NCI-H2081 treated with DMSO at 0.1 percent for 48 hours (cell line): ENCODE measurements at places on chromosomes 2 and 18.
A peak's percentile ranks its signal among the peaks of the same experiment; 100 is the strongest.

- no peak for DNase-seq
Observed at GRCh38 chr2:186653511-186653910, 40.3 kb upstream of the FAM171B start.

GRCh38 chr2:168614172-168615018, 158.3 kb downstream of the CERS6 start:
- no peak for DNase-seq

DNA sequence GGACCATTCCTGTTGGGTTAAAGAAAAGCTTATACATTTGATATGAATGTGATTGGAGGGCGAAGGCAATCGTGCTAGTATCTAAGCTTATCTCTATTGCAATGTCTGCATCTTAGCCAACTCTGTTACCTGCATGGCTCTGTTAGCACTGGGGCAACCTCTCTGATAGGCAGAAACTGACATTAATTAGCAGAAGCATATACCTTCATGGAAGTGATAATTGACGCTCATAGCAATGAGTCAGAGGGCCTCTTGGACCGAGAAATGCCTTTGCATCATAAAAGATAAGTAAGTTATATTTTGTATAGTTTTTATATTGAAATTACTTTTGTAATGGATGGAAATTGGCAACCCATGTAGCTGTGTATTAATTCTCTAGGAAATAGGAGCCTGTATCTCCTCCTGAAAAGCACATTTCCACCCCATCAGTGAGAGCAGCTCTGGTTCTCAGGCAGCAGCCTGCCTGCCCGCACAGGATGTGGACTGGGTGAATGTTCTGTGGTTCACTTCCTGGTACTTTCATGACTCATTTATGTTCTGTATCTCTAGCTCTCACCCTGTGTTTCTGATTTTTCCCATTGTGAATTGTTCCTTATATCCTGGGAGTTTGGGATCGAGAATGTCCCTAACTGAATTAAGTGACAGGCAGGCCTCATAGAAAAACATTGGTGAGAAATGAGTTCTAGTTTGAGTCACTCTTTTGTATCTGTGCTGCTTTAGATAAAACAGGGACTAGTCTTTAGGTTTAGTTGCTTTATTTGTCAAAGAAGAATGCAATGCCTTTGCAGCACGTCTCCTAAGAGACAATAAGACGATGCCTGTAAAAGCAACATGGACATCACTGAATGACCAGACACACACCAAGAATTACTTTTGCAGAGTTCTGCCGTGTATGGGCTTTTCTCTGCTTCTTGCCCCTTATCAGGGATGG, 344.9 kb downstream of the DCDC2C start:
- DNase-seq: no peak

DNA sequence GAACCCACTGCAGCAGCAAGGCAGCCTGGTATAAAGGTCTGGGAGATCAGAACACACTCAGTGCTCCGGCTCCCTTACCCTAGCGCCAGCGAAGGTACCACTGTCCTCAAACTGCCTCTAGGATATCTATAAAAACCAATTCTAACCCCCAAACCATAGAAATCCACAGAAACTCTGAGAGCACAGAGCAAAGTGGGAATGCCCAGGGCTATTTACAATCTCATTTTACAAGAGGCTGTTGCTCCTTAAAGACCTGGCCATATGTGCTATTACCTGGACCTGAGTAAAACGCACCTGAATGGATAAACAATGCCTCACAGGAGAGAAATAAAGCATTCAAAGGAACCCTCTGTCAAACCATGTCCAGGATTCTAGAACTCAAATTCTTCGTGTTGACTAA, 4.3 kb downstream of the STK39 start:
- no peak for DNase-seq

DNA sequence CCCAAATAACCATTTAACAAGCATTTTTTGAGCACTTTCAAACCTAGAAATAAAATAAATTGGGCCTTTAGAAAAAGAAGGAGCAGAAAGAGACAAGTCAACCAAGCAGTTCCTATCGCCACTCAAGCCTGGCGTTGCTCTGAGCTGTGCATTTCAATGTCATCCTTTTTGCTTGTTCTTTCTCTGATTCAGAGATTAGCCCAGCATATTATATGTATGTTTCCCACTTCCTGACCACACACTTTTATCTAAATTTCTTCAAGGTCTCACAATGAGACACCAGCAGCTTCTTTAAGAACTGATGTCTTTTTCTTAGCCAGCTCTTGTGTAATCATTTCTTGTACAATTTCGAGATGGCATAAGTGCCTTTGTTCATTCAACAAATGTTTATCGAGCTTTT, 344.5 kb upstream of the ID2 start:
- DNase-seq: no peak

DNA sequence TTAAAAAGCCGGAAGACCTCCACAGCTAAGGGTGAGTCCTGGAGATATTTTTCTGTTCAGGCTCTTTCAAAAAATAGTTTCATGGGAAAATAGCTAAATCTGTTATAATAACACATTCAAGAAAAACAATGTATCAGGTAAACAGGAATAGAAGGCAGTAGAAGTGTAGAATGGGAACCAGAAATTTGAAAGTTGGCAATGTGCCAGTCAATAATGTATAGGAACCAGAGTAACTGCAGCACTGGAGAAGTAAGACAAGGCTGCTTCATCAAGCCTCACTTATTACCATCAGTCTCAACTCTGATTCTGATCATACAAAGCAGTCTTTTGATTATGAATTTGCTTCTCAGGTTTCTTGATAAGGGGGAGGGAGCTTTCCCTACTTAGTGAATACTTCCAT, 81.4 kb upstream of the VRK2 start:
- no peak for DNase-seq

DNA sequence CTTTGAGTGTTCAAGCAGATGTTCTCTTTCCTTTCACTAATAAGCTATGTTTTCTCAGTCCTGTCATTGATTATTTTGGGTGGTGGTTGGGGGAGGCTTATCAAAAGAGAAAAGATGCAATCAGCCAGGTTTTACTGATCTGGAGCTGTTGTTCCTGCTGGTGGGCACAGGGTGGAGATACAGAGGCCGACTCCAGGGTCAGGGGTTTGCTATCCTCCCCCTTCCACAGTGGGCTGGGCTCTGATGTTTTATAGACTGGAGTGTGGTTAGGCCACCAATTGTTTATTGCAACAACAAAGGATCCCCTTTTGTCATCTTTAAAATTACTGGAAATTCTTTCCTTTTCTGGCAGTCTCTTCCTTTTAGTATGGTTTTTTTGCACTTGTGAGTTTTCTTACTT, 120.5 kb downstream of the TANC1 start:
- no peak for DNase-seq

DNA sequence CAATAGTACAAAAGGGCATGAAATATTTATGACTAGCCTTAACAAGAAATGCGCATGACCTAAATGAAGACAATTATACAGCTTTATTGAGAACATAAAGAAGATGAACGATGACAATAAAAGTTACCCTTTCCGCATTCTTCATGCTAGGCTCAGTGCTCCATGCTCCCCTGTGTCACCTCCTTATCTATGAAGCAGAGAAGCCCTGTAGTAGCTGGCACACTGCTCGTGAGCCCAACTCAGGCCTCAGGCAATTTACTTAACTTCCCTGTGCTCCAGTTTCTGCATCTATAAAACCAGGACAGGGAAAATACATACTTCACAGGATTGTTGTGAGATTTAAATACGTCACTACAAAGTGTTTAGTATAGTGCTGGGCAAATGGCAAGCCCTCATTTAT, 34.5 kb upstream of the NABP1 start:
- DNase-seq: no peak

GRCh38 chr2:60954139-60954538, 63.4 kb upstream of the PEX13 start:
- DNase-seq: no peak

- no peak for DNase-seq
Observed at GRCh38 chr2:39107156-39107555, 13.7 kb downstream of the SOS1 start.

- no peak for DNase-seq
Observed at GRCh38 chr2:424306-425171, 136.6 kb upstream of the ALKAL2 start.

GRCh38 chr18:23226391-23226790, 91.1 kb downstream of the CABLES1 start:
- no peak for DNase-seq

- no peak for DNase-seq
Observed at GRCh38 chr2:233433794-233434193, 79.5 kb downstream of the DGKD start.

- DNase-seq: peak; percentile 94
Observed at GRCh38 chr2:108632332-108633160, 86.7 kb upstream of the RANBP2 start.

DNA sequence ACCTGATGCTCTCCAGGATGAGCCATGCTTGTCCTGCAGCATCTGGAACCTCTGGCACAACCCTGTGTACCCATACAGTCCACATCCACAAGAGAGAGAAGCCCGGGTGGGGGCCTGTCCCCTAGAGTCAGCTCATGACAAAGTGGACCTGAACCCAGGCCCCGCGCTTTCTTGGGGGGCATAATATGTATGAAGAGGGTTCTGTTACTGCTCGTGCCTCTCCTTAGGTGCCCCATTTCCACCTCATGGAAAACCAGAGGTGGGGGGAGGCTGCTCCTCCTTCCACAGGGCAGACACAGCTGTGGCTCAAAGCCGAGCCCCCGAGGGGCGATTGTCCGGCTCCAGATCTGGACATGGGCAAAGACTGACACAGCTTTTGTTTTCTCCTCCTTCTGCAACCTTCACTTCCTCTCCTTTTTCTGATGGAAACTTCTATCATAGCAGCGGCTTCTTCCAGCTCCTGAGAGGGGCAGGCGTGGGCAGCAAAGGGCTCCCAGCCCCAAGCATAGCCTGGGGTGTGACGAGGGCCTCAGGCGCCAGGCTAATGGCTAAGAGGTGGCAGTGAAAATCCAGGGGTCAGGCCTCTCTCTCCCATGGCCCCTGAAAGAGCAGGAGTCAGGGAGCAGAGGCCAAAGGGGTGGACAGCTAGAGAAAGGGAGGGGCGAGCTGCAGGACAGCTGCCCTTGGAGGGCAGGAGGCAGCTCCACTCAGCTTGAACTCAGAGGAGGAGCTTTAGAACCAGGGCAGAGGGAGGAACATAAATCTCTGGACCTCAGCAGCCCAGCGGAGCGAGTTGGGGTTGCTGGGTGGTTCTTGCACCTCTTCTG, 155.5 kb downstream of the ZFP36L2 start:
- DNase-seq: no peak

DNA sequence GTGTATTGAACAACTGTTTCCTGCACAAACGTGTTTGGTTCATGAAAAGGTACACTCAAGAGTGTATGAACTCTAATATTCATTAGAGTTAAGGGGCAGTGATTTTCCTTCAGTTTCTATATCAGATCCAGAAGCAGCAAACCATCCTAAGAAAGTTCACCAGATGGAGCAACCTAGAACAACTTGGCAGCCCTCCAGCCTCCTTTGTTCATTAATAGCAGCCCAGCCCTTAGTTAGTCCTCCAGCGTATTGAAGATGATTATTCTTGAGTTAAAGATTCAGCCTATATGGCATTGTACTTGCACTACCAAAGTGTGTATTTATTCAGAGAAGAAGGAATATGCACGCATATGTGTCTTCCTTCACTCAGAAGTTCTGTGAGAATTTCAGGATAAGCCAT, 365.5 kb downstream of the SETBP1 start:
- DNase-seq: no peak

- DNase-seq: no peak
Observed at GRCh38 chr2:65098741-65099140, 31.2 kb downstream of the RAB1A start.

GRCh38 chr2:167136879-167137596, 248.8 kb downstream of the XIRP2 start:
- DNase-seq: no peak

- DNase-seq: no peak
Observed at GRCh38 chr2:23769364-23769763, 157.6 kb downstream of the ATAD2B start.

GRCh38 chr2:6492573-6492972, 373.1 kb downstream of the CMPK2 start:
- DNase-seq: no peak

DNA sequence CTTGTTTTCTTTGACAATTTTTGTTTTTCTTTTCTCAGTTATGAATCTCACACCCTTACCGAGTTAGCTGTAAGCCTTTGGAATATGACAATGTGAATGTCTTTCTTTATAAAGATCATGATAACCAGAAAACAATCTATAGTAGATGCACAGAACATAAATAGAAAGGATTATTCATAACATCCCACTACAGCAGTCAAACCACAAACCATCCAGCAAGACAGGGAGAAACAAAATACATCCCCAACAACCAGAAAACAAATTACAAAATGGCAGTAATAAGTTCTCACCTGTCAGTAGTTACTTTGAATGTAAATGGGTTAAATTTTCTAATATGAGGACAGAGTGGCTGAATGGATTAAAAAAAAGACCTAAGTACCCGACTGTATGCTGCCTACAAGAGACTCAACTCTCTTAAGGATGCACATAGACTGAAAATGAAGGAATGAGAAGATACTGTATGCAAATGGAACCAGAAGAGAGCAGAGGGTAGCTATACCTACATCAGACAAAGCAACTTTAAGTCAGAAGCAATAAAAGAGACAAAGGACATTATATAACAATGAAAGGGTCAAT, 124.6 kb downstream of the ZNF532 start:
- DNase-seq: no peak

- no peak for DNase-seq
Observed at GRCh38 chr2:161076936-161077335, 83.3 kb upstream of the TANK start.

GRCh38 chr2:89837962-89838625, 1146.6 kb downstream of the RPIA start:
- DNase-seq: no peak

DNA sequence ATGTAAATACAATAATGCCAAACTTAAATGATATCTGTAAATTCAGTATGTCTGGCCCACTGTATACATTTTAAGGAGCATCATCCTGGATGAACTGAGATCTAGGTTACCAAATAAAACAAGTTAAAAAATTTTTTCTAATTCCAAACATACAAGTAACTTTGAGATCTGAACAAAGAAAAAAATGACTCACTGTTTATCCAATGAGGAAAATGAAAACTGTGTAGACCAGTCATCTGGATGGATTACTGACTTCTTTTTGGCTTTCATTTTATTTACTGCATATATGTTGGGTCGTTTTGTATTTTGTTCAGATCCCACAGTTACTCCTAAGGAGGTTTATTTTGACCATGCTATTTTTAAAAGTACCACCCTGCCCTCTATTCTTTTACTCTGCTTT, 189.8 kb downstream of the RBM43 start:
- DNase-seq: no peak

GRCh38 chr2:135744760-135745314, 3.2 kb downstream of the UBXN4 start:
- DNase-seq: no peak

- no peak for DNase-seq
Observed at GRCh38 chr18:54173980-54174630, 50.4 kb downstream of the MBD2 start.
